ENCODE measurements at places on chromosomes 3 and 15. TPM values are rescaled to one million over a fixed set of nuclear protein-coding genes. Genes with fewer than 3 reads are reported as not detected.

GABRG3 gene
- 0.02 TPM for polyA plus RNA-seq

ZIC4 gene
- polyA plus RNA-seq = not detected

ST3GAL6 gene
- polyA plus RNA-seq = 17.3 TPM

LPP gene
- polyA plus RNA-seq = 33.6 TPM

MINAR1 gene
- polyA plus RNA-seq = 0.01 TPM

POPDC2 gene
- 0.54 TPM for polyA plus RNA-seq

MRAS gene
- polyA plus RNA-seq = 2.2 TPM

ERICH6 gene
- polyA plus RNA-seq = not detected

WDR72 gene
- polyA plus RNA-seq = 17.3 TPM

PRSS50 gene
- polyA plus RNA-seq = not detected

SAMD7 gene
- polyA plus RNA-seq = not detected

GATA2 gene
- 0.28 TPM for polyA plus RNA-seq

CYP1A1 gene
- 1.4 TPM for polyA plus RNA-seq

RARRES1 gene
- 3.2 TPM for polyA plus RNA-seq

CPA3 gene
- 1.9 TPM for polyA plus RNA-seq

RETNLB gene
- not detected for polyA plus RNA-seq

FBXO40 gene
- not detected for polyA plus RNA-seq

DNA sequence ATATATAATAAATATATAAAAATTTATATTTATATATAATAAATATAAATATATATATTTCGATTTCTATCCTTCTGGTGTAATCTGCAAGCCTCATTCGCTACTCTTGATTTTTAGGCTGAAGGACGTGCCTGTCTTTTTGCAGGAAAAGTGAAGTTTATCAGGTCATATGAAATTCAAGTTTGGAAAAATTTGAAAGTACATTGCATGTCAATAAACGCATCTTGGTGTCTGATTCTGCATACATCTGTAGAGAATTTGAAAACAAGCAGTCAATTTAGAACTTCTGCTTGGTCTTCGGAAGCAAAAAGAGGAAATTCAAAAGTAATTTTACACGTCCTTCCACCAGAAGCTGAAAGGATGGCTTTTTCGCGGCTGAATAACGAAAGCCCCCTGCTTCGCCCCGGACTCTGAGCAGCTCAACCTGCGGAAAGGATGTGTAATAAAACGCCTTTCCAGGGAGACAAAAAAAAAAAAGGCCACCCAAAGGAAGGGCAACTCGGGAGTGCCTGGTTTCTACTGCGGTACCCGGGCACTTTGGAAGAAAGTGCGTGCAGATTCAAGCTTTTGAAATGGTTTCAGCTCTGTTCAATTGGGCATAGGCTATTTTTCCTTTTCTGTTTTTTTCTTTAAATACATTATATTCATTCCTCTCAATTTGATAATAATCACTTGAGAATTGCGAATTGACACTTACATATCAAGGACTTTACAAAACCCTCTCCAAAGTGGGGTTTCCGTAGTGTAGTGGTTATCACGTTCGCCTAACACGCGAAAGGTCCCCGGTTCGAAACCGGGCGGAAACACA, 1.5 kb upstream of the MYNN start:
- peak; percentile 71 for DNase-seq

DNA sequence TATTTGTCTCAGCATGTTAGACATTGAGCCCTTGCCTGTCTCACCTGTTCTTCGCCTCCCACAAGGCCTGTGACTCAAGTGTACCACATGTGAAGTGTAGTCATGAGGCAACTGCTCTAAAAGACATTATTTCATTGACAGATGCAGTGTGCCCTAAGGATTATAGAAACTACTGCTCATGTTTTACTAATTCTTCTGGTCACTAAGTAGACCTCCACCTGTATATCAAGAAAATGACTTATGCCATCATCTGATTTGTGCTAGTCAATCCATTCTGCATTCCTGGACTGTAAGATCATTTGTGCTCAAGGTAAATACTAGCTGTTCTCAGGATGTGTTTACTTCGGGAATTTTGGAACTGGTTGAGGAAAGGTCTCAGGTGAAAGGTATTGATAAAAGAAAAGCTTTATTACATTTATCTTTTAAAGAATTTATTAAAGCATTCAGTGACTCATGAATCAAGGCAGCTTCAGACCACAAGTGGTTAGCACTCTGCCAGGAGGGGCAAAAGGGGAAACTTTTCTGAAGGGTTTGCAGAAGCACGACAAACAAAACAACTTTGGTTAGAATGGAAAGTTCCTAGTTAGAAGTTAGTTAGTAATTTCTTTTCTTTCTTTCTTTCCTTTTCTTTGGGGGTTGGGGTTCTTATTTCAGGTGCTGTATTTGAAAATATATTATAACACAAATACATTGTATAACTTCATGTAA, 465.3 kb upstream of the CBLB start:
- no peak for DNase-seq

DNA sequence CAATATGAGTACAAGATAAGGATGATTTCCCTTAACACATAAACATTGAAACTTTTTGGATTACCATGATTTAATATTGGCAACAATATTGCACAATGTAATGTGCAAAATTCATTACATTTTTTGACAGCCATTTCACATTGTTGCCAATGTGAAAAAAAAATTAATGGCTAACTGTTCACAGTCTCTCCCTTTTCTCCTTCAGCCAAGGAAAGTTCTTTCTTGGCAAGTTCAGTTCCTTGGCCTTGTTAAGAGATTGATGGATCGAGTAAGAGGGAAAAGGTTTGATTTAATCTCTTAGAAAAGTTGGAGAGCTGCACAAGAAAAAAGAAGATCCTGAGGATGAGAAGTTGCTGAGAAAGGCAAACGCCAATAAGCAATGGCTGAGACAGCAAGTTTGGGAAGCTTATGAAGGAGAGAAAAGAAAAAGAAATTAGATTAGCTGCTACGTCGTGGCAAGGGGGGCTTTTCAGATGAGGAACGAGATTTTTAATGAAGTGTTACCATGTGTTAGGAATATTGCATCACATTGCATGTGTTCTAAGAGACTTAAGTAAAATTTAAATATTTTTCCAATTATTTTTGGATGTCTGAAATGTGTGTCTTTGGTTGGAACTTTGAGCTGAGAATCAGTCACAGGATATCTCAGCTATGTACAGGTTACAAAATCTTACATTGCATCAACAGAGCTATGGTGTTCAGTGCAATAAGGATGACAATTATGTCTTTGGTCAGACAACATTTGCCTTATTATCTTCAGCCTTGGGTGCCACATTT, 61.4 kb upstream of the ZNF280D start:
- DNase-seq = no peak

DNA sequence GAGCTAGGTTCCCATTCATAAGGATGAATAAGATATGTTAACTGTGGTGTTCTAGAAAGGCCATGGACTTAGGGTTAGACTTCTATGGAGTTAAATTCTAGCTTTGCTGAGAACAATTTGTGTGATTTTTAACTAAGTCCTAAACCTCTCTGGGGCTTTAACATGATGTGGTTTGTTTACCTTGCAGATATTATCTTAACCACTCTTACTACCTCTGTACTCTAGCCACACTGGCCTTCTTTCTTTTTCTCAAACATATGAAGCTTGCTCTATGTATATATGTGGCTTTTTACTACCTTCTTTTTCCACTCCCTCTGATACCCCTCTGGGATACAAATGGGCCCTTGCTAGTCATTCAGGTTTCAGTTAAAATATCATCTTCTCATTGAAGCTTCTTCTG, 108.4 kb downstream of the ZNF609 start:
- DNase-seq = no peak

GRCh38 chr15:97501291-97501690, 459.2 kb upstream of the ARRDC4 start:
- DNase-seq = no peak

- DNase-seq = no peak
These were observed 528.2 kb downstream of the ZIC1 start for GRCh38 chr3:147937341-147937740.

DNA sequence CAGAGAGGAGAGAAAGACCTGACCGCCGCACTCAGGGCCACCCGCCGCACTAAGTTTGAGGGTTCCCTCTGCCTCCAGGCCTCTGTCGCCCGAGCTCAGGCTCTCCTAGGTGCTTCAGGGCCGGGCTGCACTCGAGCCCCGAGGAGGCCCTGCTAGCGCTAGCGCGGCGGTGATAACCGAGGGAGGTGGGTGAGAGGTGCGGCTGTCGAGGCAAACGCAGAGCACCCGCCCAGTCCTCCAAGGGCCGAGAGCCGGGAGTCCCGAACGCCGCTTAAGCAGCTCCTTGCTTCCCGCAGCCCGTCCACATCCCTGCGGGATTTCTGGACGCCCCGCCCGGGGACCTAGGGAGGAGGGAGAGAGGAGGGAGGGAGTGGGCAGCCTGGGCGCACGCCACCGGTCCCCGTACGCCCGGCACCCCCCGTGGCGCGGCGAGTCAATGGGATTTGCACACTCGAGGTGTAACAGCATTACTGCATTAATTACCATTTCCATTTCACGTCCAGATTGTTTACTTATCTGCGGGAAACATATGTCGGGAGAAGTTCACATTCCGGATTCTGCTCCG, 6.8 kb downstream of the SOX14 start:
- no peak for DNase-seq

GRCh38 chr15:31307270-31308184, 19.1 kb upstream of the KLF13 start:
- DNase-seq = peak; percentile 33

- DNase-seq = no peak
These were observed 65.5 kb downstream of the KAT2B start for GRCh38 chr3:20105513-20106280.

DNA sequence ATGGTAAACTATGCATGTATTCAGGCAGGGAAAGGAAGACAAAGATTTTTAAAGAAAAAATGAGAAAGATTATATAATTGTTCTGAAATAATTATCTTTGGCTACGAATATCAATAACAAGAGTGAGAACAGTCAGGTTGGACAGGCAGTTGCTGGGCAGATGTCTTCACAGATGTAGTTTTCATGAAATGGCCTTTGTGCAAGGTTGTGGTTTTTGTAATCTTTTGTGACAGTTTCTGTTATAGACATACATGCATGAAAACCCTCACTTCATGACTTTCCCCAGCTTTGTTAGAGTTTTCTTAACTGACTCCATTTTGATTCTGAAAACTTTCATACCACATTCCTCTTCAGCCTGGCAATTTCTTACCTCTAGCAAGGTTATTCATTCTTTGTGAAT, 34.9 kb upstream of the SLC25A36 start:
- DNase-seq = no peak

- no peak for DNase-seq
These were observed 227.4 kb upstream of the CMC1 start for GRCh38 chr3:28013864-28014473.

GRCh38 chr3:99948467-99949089, 130.9 kb downstream of the CMSS1 start:
- no peak for DNase-seq

GRCh38 chr3:138371070-138371965, 22.9 kb downstream of the MRAS start:
- no peak for DNase-seq

- no peak for DNase-seq
These were observed 46.6 kb downstream of the ATP13A4 start for GRCh38 chr3:193508108-193508507.

DNA sequence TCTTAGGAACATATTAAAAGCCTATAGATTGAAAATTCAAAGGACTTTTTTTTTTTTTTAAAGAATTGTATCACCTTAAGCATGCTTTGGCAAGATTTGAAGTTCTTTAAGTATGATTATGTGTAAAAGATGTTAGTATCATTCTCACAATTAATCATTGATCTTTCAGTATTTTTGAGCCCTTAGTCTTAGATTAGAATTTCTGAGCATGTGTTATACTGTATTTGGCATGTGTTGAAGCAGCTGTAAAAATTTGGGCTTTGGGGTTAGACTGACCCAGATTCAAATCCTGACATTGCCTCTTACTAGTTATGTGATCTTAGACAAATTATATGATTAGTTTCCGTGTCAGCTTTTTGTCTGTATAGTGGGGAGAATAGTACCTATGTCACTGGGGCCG, 6.3 kb downstream of the OXSR1 start:
- DNase-seq = no peak

DNA sequence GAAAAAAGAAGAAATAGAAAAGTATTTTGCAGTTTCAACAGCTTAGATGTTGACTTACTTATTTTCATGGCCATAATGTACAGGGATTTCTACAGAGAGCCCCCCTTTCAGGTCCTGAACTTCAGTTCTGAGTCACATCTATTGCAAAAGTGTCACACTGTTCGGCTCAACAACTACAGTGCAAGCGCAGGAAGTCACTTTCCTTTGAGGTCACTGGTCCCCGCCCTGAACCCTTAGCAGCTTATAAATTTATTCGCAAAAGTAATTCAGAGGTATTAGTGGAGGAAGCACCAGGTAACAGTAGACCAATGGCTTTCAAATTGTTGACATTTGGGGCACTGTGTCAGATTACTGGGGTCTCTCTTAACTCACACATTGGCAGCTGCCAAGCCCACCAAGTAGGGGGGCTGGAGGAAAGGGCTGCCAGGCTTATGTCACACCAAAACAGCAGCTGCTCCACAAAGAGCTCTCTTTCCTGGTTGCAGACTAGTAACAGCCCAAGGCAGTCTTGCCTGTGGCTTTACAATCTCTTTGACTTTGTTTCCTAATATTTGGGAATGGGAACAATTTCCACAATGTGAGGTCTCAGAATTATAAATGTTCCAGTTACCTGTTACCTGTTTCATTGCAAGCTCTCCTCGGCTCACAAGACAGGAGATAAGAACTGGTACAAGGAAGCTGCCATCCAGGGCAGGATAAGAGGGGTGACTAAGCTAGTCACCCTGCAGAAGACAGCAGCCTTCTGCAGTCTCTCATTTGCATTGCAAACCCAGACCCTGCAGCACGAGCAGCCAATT, 130.2 kb upstream of the STRIT1 start:
- no peak for DNase-seq

DNA sequence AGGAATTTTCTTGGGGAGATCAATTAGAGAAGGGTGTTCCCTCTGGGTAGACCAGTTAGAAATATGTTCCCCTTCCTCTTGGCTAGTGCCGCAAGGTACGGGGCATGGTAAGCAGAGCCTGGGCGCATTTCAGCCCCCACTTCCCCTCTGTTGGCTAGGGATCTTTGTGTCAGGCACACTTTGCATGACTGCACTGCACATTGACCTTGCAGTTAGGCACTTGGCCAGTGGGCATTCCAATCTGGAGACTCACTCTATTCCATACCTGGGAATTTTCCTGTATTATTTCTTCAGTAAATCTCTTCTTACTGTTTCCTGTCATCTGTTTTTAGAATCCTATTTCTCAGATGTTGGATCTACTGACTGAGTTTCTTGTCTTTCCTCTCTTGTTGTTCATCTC, 30.0 kb upstream of the CACNA1D start:
- DNase-seq = no peak

GRCh38 chr3:13612829-13613228, 63.9 kb downstream of the FBLN2 start:
- no peak for DNase-seq

GRCh38 chr15:64162478-64162868, 349 bp downstream of the PPIB start:
- DNase-seq = no peak

GRCh38 chr15:89192136-89192535, 29.2 kb downstream of the RLBP1 start:
- DNase-seq = no peak

Data from liver (tissue), 10 donors.